Activated CD8-positive, alpha-beta memory T cell treated with anti-CD3 and anti-CD28 coated beads, Interleukin-2, amount 10 ng/mL, durations not matched to agents 7 days and 5 days (primary cell): ENCODE measurements at places on chromosomes 12 and 14. TPM values are rescaled to one million over a fixed set of nuclear protein-coding genes. Genes with fewer than 3 reads are reported as not detected.
A peak's percentile ranks its signal among the peaks of the same experiment; 100 is the strongest.

The TMEM119 gene
- total RNA-seq, result 0.16 TPM

The HOMEZ gene
- total RNA-seq, result 12.4 TPM

The DPY19L2 gene
- total RNA-seq, result 5.2 TPM

The KRT73 gene
- not detected for total RNA-seq

The LAG3 gene
- 320 TPM for total RNA-seq

The BATF gene
- 81.3 TPM for total RNA-seq

The RFX4 gene
- total RNA-seq, result not detected

The INHBC gene
- total RNA-seq, result not detected

GRCh38 chr14:84401631-84402030 is 1128.3 kb upstream of the FLRT2 start:
- H3K4me1 ChIP-seq, result no peaks in the 10 kb centered on the region
- no peaks in the 10 kb centered on the region for H3K27me3 ChIP-seq
- H3K36me3 ChIP-seq, result no peaks in the 10 kb centered on the region
- no peak for DNase-seq
- no peak overlapping the region for H3K27ac ChIP-seq
- no peak overlapping the region for H3K4me3 ChIP-seq

GRCh38 chr14:58701156-58701555 is 63.4 kb downstream of the DACT1 start:
- H3K36me3 ChIP-seq, result no peaks in the 10 kb centered on the region
- DNase-seq, result no peak
- H3K27ac ChIP-seq, result no peak overlapping the region
- no peaks in the 10 kb centered on the region for H3K4me1 ChIP-seq
- peaks cover 27% of the 10 kb centered on the region for H3K27me3 ChIP-seq

DNA sequence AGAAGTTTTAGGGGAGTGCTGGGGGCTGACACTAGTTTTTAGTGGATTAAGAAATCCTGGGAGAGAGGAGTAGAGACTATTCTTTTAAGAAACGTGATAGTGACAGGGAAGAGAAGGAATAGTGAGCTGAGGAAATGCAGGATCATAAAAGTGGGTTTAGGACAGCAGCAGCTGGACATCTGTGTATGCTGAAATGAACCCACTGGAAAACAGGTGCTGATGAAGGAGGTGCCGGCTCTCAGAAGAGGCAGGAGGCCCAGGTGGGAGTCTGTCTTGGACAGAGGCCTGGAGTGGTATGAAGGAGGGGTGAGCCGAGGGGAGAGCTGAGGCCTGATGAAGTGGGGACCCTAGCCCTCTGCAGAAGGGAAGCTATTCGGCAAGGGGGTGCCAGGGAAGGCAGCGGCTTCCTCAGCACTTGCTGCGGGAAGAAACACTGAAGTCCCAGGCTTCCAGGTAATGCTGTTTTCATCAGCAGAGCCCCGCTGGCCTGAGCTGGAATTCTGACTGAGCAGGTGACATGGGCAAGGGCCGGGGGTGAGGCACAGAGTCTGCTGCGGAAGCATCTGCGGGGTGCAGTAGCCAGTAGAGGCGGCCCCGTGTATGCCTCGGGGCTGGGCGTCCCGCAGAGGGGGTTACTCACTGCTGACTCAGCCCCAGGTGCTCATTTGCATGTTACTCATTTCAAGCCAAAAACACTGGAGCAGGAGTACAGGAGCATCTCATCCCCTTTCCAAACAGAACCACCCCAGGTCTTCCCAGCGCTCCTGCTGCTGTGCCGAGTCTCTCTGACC is 89.7 kb downstream of the TMCC3 start:
- H3K27me3 ChIP-seq, result peaks cover 29% of the 10 kb centered on the region
- H3K4me1 ChIP-seq, result no peaks in the 10 kb centered on the region
- DNase-seq, result no peak
- no peak overlapping the region for H3K4me3 ChIP-seq
- H3K27ac ChIP-seq, result no peak overlapping the region
- H3K36me3 ChIP-seq, result no peaks in the 10 kb centered on the region

- H3K4me3 ChIP-seq, result peak overlapping the region; percentile 83
- H3K27ac ChIP-seq, result peak overlapping the region; percentile 100
- H3K27me3 ChIP-seq, result no peaks in the 10 kb centered on the region
- peaks cover 42% of the 10 kb centered on the region for H3K4me1 ChIP-seq
- peaks cover 7% of the 10 kb centered on the region for H3K36me3 ChIP-seq
Measured at GRCh38 chr12:56151672-56152131, 685 bp upstream of the MYL6B start.

GRCh38 chr14:85316701-85317410 is 213.1 kb upstream of the FLRT2 start:
- H3K27me3 ChIP-seq, result no peaks in the 10 kb centered on the region
- H3K36me3 ChIP-seq, result no peaks in the 10 kb centered on the region
- no peak overlapping the region for H3K27ac ChIP-seq
- no peaks in the 10 kb centered on the region for H3K4me1 ChIP-seq

GRCh38 chr12:95073698-95074520 is 491 bp upstream of the NR2C1 start:
- peak overlapping the region; percentile 89 for H3K27ac ChIP-seq
- H3K27me3 ChIP-seq, result peaks cover 2% of the 10 kb centered on the region
- H3K36me3 ChIP-seq, result peaks cover 7% of the 10 kb centered on the region
- H3K4me3 ChIP-seq, result peak overlapping the region; percentile 90
- no peak for DNase-seq

GRCh38 chr12:131598717-131599116 is 112.2 kb upstream of the SFSWAP start:
- H3K4me3 ChIP-seq, result no peak overlapping the region
- H3K27me3 ChIP-seq, result no peaks in the 10 kb centered on the region
- H3K27ac ChIP-seq, result no peak overlapping the region

GRCh38 chr14:31578266-31578665 is 17.1 kb downstream of the NUBPL start:
- H3K4me3 ChIP-seq, result no peak overlapping the region
- peaks cover 2% of the 10 kb centered on the region for H3K4me1 ChIP-seq
- DNase-seq, result no peak

DNA sequence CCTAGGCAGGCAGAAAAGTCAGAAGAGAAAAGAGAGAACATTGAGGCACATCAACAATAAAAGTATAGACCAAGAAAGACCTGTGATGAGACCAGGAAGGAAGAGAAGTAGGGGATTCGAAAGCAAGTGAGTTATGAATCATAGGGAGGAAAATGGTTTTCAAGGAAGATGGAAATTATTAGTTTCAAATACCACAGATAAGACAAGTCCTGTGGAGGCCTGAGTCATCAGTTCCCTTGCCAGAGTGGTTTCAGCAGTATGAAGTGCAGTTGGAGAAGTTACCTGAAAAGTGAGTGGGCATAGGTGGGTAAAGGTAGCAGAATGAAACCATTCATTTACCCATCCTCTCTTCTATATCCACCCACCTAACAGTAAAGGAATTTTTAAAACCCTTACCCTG is 25.2 kb upstream of the TSPAN8 start:
- no peak overlapping the region for H3K27ac ChIP-seq
- no peaks in the 10 kb centered on the region for H3K36me3 ChIP-seq
- no peak overlapping the region for H3K4me3 ChIP-seq
- H3K27me3 ChIP-seq, result no peaks in the 10 kb centered on the region

DNA sequence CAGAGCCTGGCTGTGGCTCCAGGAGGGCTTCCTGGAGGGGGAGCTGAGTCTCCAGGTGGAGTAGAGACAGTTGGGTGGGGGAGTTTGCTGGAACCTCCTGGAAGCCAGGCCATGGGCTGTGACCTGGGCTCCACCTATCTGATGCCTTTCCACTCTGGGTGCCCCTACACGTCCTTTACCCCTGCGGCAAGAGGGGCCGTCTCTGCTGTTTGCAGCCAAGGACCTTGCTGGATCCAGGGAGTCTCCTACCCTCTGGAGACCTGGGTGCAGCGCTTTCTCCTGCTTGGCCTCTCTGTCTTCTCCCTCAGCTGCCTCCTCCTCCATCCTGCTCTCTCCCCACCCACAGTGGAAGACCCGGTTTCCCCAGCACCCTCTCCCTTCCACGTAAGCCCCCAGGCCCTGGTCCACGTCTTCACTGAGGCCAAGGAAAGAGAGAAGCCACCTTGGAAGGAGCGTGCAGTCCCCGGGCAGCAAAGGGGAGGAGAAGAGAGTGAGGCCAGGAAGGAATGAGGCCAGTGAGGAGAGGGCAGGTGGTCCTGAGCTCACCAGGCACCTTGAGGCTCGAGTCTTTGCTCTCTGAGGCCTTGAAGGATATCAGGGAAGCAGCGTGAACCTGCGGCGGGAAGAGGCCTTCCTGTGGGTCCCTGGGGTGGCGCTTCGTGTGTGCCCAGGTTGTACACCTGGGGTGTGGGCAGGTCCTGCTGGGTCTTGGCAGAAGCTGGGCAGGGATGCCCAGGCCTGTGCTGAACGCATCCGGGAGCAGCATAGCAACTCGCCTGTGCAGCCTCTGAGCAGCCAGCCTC is 294.3 kb upstream of the RTL1 start:
- H3K36me3 ChIP-seq, result no peaks in the 10 kb centered on the region
- H3K4me3 ChIP-seq, result no peak overlapping the region
- H3K4me1 ChIP-seq, result no peaks in the 10 kb centered on the region
- H3K27ac ChIP-seq, result no peak overlapping the region
- DNase-seq, result peak; percentile 26

- H3K4me1 ChIP-seq, result peaks cover 68% of the 10 kb centered on the region
- H3K4me3 ChIP-seq, result peak overlapping the region; percentile 34
- no peak for DNase-seq
- peak overlapping the region; percentile 87 for H3K27ac ChIP-seq
- peaks cover 21% of the 10 kb centered on the region for H3K36me3 ChIP-seq
Measured at GRCh38 chr14:24313913-24314312, 2.6 kb downstream of the LTB4R start.

DNA sequence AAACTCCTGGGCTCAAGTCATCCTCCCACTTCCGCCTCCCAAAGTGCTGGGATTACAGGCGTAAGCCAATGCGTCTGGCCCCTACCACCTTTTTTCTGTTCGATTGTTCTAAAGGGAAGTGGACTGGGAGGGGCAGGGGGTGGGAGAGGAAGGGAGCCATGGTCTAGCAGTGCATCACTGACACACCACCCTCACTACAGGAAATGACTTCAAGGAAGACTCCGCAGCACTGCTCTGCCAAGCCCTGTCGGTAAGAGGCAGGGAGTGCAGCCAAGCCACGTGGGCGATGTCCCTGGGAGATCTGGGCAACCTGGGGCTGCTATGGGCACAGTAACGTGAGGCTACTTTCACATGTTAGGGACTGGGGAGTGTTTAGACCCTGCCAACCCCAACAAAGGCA is 18.0 kb downstream of the LRRC74A start:
- H3K36me3 ChIP-seq, result peaks cover 2% of the 10 kb centered on the region
- peaks cover 25% of the 10 kb centered on the region for H3K27me3 ChIP-seq

GRCh38 chr14:103178521-103178920 is 55.3 kb downstream of the TNFAIP2 start:
- H3K36me3 ChIP-seq, result no peaks in the 10 kb centered on the region
- no peaks in the 10 kb centered on the region for H3K4me1 ChIP-seq
- no peak overlapping the region for H3K27ac ChIP-seq
- peaks cover 18% of the 10 kb centered on the region for H3K27me3 ChIP-seq

DNA sequence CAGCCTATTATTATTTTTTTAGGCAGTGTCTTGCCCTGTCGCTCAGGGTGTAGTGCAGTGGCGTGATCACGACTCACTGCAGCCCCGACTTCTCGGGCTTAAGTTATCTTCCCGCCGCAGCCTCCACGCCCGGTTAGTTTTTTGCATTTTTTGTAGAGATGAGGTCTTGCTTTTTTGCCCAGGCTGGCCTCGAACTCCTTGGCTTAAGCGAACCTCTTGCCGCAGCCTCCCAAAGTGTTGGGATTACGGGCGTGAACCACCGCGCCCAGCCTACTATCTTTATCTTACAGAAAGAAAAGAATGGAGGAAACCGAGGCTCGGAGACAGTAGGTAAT is 507 bp upstream of the PTPN11 start:
- H3K36me3 ChIP-seq, result peaks cover 4% of the 10 kb centered on the region
- no peak for DNase-seq
- H3K27ac ChIP-seq, result peak overlapping the region; percentile 96
- peak overlapping the region; percentile 95 for H3K4me3 ChIP-seq
